ENCODE measurements at places on chromosomes 16 and 17. TPM values are rescaled to one million over a fixed set of nuclear protein-coding genes. Genes with fewer than 3 reads are reported as not detected.
A peak's percentile ranks its signal among the peaks of the same experiment; 100 is the strongest.

DNA sequence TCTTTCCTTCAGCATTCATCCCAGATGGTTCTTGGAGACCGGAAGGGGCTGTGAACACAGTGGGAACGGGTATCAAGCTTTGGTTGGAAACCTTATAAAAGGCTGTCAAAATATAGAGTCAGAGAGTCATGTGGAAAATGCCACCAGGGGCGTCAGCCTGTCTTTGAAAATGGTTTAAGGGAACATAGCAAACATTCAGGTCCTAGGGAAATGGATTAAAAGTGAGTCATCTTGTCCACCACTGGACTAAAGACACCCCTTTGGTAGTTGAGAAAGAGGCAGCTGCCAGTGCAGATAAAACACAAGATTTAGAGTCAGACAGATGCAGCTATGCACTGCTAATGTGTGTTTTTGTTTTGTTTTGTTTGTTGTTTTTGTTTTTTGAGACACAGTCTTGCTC, 47.8 kb upstream of the BCO1 start:
- no peak overlapping the region for H3K4me3 ChIP-seq
- H3K27ac ChIP-seq = no peak overlapping the region
- no peak for DNase-seq
- H3K36me3 ChIP-seq = no peaks in the 10 kb centered on the region
- H3K4me1 ChIP-seq = no peaks in the 10 kb centered on the region
- H3K27me3 ChIP-seq = peaks cover 7% of the 10 kb centered on the region

HSD11B2 gene
- 9.7 TPM for polyA plus RNA-seq

FBXL16 gene
- 1.0 TPM for polyA plus RNA-seq

WFDC1 gene
- 1.6 TPM for polyA plus RNA-seq

ASB16 gene
- polyA plus RNA-seq = not detected

CXCL16 gene
- 49.9 TPM for polyA plus RNA-seq

ZNF319 gene
- 2.4 TPM for polyA plus RNA-seq

DNA sequence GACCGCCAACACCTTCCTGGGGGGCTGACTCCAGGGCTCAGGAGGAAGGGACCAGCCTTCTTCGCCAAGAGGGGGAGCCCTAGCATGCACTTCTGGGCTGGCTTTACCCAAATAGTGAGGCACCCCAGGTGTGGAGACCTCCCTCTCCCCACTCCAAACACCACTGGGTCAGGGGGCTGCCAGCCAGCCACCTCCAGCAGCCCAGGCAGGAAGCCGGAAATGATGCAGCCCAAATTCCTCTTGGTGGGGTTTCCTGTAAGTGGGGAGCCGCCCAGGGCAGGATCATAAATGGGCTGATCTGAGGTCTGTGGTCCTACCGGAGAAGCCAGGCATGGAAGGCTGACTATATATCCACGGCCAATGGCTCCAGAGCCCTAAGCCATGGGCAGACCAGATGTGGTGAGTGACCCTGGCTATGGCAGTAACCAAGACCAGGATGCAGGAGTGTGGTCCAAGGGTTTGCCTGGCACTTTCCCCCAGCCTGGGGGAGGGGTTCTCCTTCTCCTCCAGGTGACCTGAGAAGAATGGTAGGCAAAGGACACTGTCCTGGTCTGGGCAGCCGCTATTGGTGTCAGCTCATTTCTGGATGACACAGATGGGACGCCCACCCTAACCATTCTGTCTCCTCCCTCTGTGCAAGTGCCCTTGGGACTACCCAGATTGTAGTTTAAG, 4.2 kb downstream of the GIT1 start:
- H3K4me1 ChIP-seq = peaks cover 2% of the 10 kb centered on the region
- DNase-seq = no peak
- H3K4me3 ChIP-seq = no peak overlapping the region
- H3K36me3 ChIP-seq = no peaks in the 10 kb centered on the region

WSCD1 gene
- 3.2 TPM for polyA plus RNA-seq

TEDC2 gene
- polyA plus RNA-seq = 4.9 TPM

GRCh38 chr16:61182391-61182790, 853.8 kb downstream of the CDH8 start:
- H3K4me3 ChIP-seq = no peak overlapping the region
- no peaks in the 10 kb centered on the region for H3K4me1 ChIP-seq
- H3K27me3 ChIP-seq = no peaks in the 10 kb centered on the region
- no peak for DNase-seq
- H3K36me3 ChIP-seq = no peaks in the 10 kb centered on the region

GRCh38 chr17:43897831-43898230, 9.5 kb downstream of the MPP2 start:
- H3K4me1 ChIP-seq = peaks cover 2% of the 10 kb centered on the region
- peaks cover 3% of the 10 kb centered on the region for H3K27me3 ChIP-seq
- no peak overlapping the region for H3K27ac ChIP-seq
- H3K36me3 ChIP-seq = no peaks in the 10 kb centered on the region
- H3K4me3 ChIP-seq = no peak overlapping the region

GRCh38 chr17:78761789-78762406, 20.2 kb downstream of the CYTH1 start:
- no peak for DNase-seq
- H3K4me1 ChIP-seq = peaks cover 3% of the 10 kb centered on the region
- no peaks in the 10 kb centered on the region for H3K36me3 ChIP-seq

APRT gene
- polyA plus RNA-seq = 121 TPM

TBC1D28 gene
- not detected for polyA plus RNA-seq

DNA sequence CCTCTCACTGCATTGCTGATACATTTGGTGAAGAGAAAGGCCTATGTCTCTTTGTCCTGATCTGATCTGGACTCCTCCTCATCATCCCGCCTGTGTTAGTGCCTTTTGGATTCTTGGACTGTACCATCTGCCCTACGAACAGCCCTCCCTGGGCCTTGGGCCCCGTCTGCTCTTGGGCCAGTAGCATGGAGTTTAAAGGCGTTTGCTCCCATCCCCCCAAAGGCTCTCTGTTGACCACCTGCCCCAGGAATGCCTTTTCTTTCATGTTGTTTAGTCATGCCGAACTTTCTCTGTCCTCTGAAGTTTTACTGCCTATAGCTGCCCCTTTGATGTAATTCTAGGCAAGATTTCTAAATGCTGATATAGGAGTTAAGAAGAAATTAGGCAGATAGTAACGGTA, 30.9 kb upstream of the MEAK7 start:
- H3K4me3 ChIP-seq = no peak overlapping the region
- no peaks in the 10 kb centered on the region for H3K27me3 ChIP-seq
- H3K4me1 ChIP-seq = no peaks in the 10 kb centered on the region

GRCh38 chr17:59785091-59785799, 77.8 kb downstream of the VMP1 start:
- no peak overlapping the region for H3K4me3 ChIP-seq
- H3K27ac ChIP-seq = peak overlapping the region; percentile 55
- H3K4me1 ChIP-seq = peaks cover 6% of the 10 kb centered on the region
- DNase-seq = no peak

DNA sequence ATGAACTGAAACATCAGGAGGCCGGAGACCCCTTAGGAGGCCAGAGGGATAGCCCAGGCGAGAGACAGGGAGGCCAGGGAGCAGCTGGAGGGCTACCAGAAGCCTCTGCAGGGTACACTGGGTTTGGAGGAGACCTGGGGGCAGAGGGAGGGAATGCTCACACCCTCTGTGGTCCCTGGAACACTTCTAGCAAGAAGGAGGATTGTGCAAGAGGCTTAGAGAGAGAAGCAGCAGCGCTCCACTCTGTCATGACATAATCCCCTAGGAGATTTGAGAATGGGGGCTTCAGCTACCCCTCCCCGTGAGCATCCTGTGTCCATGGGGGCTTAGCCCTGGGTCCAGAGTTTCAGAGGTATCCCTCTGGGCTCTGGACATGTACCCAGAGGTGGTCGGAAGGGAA, 15.8 kb downstream of the GPR142 start:
- peaks cover 18% of the 10 kb centered on the region for H3K4me1 ChIP-seq
- H3K27ac ChIP-seq = no peak overlapping the region
- H3K36me3 ChIP-seq = no peaks in the 10 kb centered on the region
- no peak overlapping the region for H3K4me3 ChIP-seq
- H3K27me3 ChIP-seq = no peaks in the 10 kb centered on the region

NXPH3 gene
- polyA plus RNA-seq = not detected

GRCh38 chr17:77306790-77307478, 166.2 kb downstream of the SEC14L1 start:
- H3K27me3 ChIP-seq = no peaks in the 10 kb centered on the region
- H3K36me3 ChIP-seq = peaks cover 88% of the 10 kb centered on the region
- no peaks in the 10 kb centered on the region for H3K4me1 ChIP-seq
- DNase-seq = peak; percentile 87

RHBDL1 gene
- 5.8 TPM for polyA plus RNA-seq

DNA sequence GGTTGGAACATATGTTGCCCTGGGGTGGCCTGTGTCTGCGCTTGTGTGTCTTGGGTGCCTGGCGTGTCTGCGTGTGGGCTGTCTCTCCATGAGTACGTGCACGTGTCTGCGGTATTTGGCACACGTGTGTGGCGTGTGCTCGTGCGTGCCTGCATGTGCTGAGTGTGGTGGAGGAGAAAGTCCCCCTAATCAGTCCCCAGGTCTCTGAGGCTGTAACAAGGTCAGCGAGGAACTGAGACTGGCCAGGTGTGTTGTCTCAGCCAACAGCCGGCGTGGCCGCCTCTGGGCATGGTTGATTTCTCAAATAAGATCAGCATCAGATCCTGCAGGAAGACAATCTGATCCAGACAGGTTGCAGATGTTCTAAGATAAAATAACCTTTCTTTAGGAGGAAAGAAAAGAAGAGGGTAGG, 3.5 kb upstream of the CPNE7 start:
- H3K4me3 ChIP-seq = no peak overlapping the region
- DNase-seq = no peak
- no peak overlapping the region for H3K27ac ChIP-seq

DNA sequence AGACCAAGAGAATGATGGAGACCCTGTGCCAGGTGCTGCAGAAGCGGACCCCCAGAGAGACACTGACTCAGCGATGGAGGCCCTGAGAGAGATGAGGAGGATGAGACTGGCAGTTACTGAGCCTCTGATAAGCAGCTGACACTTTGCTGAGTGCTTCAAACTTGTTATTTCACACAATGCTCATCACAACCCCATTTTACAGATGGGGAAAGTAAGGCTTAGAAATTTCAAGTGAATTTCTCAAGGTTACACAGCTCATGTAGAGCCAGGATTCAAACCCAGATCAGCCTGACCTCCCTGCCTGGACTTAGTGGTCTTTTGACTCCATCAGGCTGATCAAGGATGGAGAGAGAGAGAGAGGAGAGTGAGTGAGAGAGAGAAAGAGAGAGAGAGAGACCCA, 27.2 kb downstream of the MRM1 start:
- no peak overlapping the region for H3K27ac ChIP-seq
- H3K4me1 ChIP-seq = no peaks in the 10 kb centered on the region
- no peak overlapping the region for H3K4me3 ChIP-seq
- DNase-seq = no peak
- H3K27me3 ChIP-seq = no peaks in the 10 kb centered on the region
- no peaks in the 10 kb centered on the region for H3K36me3 ChIP-seq

GRCh38 chr17:64158831-64159590, 29.1 kb upstream of the ERN1 start:
- peaks cover 52% of the 10 kb centered on the region for H3K36me3 ChIP-seq
- H3K4me1 ChIP-seq = peaks cover 8% of the 10 kb centered on the region
- no peaks in the 10 kb centered on the region for H3K27me3 ChIP-seq

DNA sequence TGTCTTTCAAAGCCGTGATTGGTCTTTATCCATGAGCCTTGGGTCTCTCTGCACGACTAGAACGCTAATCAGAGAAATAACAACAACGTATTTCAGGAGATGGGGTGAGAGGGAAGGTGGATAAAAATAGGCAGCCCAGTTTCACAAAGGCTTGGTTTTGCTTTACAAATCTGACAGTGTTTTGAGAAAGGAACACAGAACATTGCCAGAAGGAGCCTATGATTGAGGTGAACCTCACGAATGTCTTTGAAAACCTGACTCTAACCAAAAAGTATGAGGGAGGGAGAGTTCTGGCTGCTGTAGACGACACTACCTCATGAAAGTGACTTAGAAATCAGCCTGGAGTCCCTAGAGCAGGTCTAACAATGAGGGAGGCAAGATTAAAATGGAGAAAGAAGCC, 38.0 kb upstream of the NOL11 start:
- H3K36me3 ChIP-seq = no peaks in the 10 kb centered on the region
- no peak overlapping the region for H3K4me3 ChIP-seq
- DNase-seq = no peak
- H3K27me3 ChIP-seq = no peaks in the 10 kb centered on the region
- H3K27ac ChIP-seq = no peak overlapping the region
- H3K4me1 ChIP-seq = no peaks in the 10 kb centered on the region

- no peaks in the 10 kb centered on the region for H3K4me1 ChIP-seq
- no peaks in the 10 kb centered on the region for H3K36me3 ChIP-seq
- no peak overlapping the region for H3K4me3 ChIP-seq
These were observed 114.0 kb downstream of the C16orf95 start for GRCh38 chr16:87203060-87203656.

SLC16A11 gene
- not detected for polyA plus RNA-seq

MT4 gene
- polyA plus RNA-seq = not detected

AXIN2 gene
- 9.9 TPM for polyA plus RNA-seq

- H3K27me3 ChIP-seq = no peaks in the 10 kb centered on the region
- H3K4me1 ChIP-seq = no peaks in the 10 kb centered on the region
- no peak overlapping the region for H3K27ac ChIP-seq
- no peak overlapping the region for H3K4me3 ChIP-seq
- DNase-seq = no peak
These were observed 68.6 kb downstream of the TNRC6C start for GRCh38 chr17:78027121-78027520.

DNA sequence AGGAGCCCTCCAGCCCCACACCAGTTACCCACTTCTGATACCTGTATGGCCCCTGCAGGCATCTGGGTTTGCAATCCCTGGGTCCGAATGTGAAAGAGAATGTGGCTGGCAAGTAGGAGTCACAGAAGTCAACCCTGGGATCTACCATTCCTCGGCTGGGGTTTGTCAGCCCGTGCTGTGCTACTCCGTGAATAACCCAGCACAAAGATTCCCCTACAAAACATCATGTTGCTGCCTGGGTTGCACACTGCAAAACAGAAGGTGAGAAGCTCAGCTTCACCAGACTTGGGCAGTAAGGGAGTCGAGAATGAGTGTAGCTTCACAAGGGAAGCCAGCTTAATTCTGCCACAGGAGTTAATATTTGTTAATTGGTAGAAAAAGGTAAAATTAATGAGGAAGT, 137.1 kb downstream of the ZFHX3 start:
- no peak overlapping the region for H3K27ac ChIP-seq
- H3K4me3 ChIP-seq = no peak overlapping the region

PLK1 gene
- 15.0 TPM for polyA plus RNA-seq

PSMC3IP gene
- 0.89 TPM for polyA plus RNA-seq

DNA sequence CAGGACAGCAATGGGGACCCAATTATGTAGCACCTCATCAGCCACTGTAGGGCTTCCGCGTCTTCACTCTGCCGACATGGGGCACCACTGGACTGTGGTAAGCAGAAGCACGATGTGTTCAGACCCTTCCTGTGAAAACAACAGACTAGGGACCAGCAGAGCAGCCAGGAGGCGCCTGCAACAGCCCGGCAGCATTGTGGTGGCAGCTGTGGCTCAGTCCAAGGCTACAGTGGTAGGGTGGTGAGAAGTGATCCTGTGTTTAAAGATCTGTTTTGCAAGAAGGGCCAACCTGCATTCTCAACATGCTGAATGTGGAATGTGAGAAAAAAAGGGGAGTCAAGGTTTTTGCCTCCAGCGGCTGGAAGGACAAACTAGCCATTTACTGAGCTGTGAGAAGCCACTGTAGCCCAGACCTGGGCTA, 80.8 kb downstream of the GAS7 start:
- DNase-seq = no peak
- H3K36me3 ChIP-seq = no peaks in the 10 kb centered on the region
- no peak overlapping the region for H3K27ac ChIP-seq
- no peaks in the 10 kb centered on the region for H3K4me1 ChIP-seq
- H3K4me3 ChIP-seq = no peak overlapping the region
- H3K27me3 ChIP-seq = no peaks in the 10 kb centered on the region
